ENCODE measurements at places on chromosomes 7 and 10.

GRCh38 chr7:52695973-52696595, 339.3 kb upstream of the POM121L12 start:
- no peak for DNase-seq

- no peak for DNase-seq
Measured at GRCh38 chr7:125406111-125406510, 476.5 kb upstream of the POT1 start.

DNA sequence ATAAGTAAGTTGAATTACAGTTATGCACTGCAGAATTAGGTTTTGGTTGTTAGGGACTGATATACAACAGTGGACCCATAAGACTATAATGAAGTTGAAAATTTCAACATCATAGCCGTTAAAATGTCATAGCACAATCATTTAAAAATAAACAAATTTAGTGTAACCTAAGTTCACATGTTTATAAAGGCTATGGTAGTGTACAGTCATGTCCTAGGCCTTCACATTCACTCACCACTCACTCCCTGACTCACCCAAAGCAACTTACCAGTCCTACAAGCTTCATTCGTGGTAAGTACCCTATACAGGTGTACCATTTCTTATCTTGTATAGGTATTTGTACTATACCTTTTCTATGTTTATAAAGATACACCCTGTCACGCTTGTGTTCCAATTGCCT, 113.7 kb downstream of the RAB11FIP2 start:
- no peak for DNase-seq

- no peak for DNase-seq
Measured at GRCh38 chr7:22712999-22713398, 14.0 kb upstream of the IL6 start.

DNA sequence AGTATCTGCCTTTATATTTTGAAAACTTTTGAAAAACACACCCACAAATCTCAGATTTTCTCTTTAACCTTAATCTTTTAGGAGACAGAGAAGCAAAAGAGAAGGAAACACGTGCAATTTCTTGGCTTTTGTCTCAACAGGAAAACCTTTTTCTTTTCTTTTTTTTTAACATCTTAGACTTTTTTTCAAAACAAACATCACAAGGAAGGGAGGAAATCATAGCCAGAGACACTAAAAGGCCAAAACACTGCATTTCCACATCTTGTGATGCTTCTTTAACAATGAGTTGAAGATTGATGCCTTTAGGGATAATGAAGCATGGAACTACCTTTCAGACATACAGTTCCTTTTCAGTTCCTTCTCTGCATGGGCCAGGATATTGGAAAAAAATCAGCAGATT, 136.6 kb upstream of the NRBF2 start:
- DNase-seq, result no peak

DNA sequence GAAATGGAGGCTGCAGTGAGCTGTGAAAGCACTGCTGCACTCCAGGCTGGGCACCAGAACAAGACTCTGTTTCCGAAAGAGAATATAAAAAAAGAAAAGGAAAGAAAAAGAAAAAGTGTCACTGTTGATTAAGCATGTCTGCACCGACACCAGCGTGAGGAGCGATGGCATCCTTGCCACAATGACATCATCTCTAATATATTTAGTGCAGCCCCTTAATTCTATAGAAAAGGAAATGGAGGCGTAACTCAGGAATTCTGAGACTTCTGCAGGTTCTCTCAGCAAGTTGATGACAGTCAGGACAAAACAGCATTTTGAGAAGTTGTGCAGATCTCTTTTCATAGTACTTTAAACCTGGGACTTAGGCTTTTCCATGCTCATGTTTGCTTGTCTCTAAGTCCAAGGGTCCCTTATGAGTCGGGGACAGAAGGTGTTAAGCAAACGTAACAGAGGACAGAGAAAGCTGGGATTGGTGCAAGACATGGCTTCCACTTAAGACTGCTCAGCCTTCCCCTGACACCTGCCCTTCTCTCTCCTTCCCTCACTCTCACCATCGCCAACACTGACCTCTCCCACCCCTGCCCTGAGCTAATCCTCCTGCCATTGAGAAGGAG, 16.9 kb upstream of the ANKRD1 start:
- DNase-seq, result no peak
